ENCODE measurements at places on chromosomes 13 and 19.

GRCh38 chr13:26707122-26708006, 53.2 kb downstream of the GPR12 start:
- peak; percentile 16 for DNase-seq

DNA sequence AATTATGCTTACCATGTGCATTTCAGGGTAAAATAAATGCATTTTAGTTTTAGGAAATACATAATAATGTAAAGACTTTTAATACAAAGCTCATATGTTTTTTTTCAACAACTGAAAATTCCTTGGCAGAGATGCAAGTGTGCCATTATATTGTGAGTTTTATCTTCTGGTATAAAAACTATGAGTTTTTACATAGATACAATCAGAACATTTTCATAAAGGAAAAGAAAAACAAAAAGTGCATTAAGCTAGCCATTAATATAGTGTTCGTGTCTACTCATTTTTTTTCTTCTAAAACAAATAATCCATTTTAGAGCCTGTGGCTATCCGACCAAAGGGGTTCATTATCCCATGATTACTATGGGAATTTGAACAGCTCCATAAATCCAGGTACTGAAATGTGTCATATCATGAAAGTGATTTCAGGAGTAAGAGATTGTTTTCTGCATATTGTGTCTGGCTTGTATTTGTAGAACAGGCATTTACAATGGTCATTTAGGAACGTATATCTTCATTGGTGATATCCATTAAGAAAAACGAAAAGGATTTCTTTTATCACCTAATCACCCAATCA, 236.9 kb upstream of the SLC10A2 start:
- no peak for DNase-seq

DNA sequence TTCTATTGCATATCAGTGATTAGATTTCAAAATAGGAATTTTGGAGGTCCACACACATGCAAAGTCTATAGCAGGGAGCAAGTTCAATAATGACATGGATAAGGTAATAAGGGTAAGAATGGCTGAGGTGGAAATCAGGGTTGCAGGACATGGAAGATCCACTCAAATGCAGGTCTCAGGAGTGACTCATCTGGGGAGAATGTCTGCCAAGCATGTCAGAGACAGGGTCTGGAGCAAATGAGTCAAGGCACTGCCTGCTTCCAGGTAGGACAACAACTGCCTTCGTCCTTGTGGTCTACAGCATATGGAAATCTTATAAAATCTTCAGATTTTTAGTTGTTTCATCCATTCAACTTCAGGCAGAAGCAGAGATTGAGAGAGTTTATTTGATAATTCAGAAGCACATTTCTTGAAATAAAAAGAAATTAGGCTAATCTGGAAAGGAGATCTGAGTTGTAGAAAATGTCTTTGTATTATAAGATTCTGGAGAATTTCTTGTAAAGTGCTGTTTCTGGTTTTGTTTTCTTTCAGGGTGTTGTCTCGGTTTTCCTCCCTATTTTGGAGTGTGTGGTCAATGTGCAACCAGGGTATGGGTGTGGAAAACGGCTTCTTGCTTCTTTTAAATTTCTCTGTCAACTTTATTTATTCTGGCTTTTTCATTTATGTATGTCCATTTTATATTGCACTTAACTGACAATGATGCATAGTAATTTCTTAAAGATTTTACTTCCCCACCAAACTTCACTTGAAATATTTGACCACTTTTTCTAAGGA, 748.8 kb downstream of the LIG4 start:
- no peak for DNase-seq

DNA sequence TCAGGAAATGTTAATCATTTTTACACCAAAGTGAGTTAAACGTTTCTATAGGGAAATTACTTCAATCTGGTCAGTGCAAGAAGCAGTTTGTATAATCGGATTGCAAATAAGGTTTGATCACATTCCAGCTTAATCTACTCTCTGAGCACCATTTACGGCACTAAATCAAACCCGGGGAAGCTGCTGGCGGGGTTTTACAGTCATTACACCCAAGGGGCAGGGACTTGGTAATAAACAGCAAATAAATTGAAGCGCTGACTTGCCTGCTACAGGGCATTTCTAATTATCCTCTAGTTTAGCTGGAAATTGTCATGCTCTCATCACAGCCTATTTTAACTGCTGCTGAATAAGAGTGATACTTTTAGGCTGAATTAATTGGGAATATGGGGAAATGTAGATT, 152.1 kb upstream of the SOX21 start:
- no peak for DNase-seq

DNA sequence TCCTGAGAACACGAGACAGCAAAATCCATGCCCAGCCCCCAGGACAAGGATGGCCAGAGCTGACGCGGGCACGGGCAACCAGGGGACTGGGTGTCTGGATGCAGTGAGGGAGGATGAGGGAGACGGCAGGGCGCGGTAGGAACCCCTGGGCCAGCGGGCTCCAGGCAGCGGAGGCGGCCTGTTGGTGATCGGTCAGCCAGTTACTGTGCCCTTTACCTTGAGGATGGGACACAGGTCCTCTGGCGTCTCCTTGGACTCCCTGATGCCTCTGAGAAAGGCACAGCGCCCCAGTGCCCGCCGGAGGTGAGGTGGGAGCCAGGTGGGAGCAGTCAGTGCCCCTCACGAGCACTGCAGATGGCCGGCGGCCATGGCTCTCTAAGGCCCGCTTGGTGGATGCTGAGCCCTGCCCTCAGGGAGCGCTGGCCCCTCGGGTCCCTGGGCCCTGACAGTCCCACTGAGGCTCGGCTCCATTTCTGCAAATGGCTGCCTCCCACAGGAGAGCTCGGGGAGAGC, 31.2 kb downstream of the C13orf46 start:
- no peak for DNase-seq

GRCh38 chr13:22375151-22375550, 704.3 kb downstream of the FGF9 start:
- no peak for DNase-seq

GRCh38 chr19:29380581-29380980, 145.2 kb upstream of the VSTM2B start:
- no peak for DNase-seq

DNA sequence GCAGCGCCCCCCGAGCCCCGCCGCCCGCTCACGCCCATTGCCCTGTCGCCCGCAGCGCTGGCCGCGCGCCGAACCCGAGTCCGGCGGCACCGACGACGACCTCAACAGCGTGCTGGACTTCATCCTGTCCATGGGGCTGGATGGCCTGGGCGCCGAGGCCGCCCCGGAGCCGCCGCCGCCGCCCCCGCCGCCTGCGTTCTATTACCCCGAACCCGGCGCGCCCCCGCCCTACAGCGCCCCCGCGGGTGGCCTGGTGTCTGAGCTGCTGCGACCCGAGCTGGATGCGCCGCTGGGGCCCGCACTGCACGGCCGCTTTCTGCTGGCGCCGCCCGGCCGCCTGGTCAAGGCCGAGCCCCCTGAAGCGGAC, 518 bp downstream of the KLF2 start:
- DNase-seq: peak; percentile 41

DNA sequence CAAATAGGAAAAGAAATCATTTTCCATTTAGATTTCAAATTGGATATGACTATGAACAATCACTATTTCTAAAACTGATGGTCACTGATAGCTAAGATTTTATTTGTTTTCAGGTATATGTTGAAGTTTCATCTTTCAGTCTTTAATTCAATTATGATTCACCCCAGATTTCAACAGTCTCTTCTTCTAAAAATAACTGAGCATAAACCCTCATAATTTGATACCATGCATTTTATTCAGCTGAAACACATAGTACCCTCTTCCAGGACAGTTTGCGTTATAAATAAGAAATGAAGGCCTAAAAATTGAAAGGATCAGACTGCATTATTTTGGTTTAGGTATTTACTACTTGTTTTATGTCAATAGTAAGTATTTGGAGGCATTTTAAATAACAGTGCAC, 428.5 kb upstream of the NBEA start:
- no peak for DNase-seq

DNA sequence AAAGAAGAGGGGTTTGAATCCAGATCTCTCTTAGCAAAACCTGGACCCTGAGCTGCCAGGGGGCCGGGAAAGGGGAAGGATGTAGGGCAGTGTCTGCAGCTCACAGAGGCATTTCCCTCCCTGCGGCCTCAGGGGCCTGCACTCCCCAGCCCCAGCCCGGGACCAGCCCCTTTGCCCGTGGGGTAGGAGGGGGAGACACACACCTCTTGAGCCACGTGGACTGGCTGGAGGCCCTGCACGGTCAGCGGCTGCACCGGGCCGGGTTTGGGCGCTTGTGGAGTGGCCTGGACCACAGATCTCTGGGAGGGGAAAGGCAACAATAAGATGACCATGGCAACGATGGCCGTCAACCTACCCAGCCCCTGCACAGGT, 26.9 kb downstream of the RFX1 start:
- no peak for DNase-seq

DNA sequence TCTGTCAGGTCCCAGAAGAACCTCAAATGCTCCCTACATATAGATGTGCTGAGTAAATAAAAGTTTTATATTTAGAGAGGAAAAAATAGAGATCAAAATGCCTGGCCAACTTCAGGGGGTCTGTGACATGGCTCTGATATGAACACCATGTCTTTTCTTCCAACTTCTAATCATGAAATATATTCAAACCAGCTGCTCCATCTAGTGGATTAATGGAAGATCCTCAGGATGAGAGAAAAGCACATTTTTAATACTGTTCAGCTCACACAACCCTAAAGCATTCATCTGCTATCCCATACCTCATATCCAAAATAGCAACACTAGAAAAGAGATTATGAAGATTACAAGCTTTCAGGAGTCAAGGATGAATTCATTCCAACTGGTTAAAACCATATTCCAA, 56.0 kb upstream of the DOCK9 start:
- peak; percentile 21 for DNase-seq

DNA sequence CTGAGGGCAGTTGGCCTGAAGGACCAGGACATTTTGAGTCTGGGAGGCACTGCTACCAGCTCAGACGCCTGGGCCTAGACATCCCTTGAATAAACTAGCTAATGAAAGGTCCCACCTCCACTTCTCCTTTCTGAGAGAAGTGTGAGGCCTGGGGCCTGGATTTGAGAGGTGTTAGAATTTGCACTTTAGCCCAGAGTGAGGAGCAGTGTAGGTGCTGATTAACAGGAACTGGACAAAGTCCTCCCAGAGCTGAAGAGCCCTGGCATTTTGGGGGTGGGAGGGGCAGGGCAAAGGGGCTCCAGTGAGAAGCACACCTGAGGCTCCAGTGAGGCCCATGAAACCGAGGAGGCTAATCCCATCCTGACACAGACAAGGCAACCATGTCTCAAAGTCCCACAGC, 15.2 kb upstream of the SLC1A5 start:
- DNase-seq: no peak

- DNase-seq: no peak
Observed at GRCh38 chr13:44397766-44398223, 24.2 kb downstream of the SERP2 start.

GRCh38 chr19:4641132-4641531, 1.8 kb downstream of the TNFAIP8L1 start:
- no peak for DNase-seq

DNA sequence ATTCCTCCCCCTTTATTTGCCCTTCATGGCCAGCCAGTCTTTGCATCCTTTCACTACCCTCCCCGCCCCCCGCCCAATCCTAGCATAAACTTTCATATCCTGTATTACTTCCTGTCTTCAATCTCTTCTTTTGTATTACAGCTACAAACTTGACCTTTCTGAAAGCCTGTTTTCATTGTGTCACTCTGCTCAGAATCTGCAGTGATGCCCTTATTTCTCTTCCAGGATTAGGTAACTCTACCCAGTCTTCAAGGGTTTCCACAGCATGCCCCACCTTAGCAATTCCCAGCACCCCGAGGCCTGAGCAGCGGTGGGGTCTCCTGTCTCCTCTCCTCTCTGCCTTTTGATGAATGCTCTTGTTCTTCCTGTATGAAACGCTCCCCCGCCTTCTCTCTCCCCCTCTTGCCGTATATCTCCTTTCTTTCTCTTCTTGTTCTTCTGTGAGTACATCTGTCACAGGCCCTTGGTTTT, 145.6 kb downstream of the SHISA2 start:
- DNase-seq: peak; percentile 11

GRCh38 chr19:36646746-36647145, 19.9 kb downstream of the ZNF461 start:
- DNase-seq: no peak

DNA sequence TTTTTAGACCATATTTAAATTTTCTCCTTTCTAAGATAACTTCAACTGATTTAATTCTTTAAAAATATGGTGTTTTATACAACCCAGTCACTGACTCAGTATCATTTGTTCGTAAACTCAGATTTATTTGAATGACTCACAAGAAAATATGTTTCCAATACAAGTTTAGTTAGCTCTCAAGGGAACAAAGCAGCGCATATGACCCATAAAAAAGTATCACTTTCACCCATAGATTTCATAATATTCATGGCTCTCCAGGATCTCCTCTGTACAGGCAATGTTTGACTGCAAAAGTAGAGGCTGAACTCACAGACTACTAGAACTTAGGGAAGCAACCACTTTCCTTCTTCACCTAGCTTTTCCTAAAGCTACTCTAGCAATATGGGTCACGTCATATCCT, 405.6 kb upstream of the PCDH9 start:
- DNase-seq: no peak

- DNase-seq: no peak
Observed at GRCh38 chr19:48400018-48400742, 6.7 kb downstream of the GRIN2D start.

- DNase-seq: no peak
Observed at GRCh38 chr13:32297206-32297605, 18.0 kb downstream of the ZAR1L start.

- DNase-seq: no peak
Observed at GRCh38 chr13:114134944-114135610, 2.7 kb upstream of the RASA3 start.

GRCh38 chr13:50421473-50422130, 406.4 kb downstream of the KCNRG start:
- DNase-seq: no peak

- no peak for DNase-seq
Observed at GRCh38 chr13:29499506-29500165, 95.9 kb downstream of the SLC7A1 start.

DNA sequence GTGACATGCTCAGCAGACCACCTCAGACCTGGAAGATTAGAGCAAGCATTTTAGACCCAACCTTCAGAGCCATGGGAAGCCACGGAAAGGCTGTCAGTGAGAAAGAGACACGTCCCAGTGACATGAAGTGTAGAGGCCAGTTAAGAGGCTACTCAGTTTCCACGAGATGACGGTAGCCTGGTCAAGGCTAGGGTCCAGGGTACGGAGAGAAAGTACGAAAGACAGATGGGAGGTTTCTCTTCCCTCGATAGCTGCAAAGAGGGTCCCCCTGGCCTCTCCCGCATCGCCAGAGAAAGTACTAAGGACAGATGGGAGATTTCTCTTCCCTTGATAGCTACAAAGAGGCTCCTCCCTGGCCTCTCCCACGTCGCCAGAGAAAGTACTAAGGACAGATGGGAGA, 8.6 kb downstream of the ZSCAN5A start:
- no peak for DNase-seq

- no peak for DNase-seq
Observed at GRCh38 chr13:100580045-100580444, 8.5 kb downstream of the GGACT start.

All from CD4-positive, alpha-beta T cell treated with Interleukin-6 at 100 ng/mL for 8 hours (primary cell).